ENCODE measurements at places on chromosomes 4 and X.
A peak's percentile ranks its signal among the peaks of the same experiment; 100 is the strongest.

- DNase-seq: no peak
Measured at GRCh38 chr4:110041735-110042134, 129.1 kb downstream of the EGF start.

DNA sequence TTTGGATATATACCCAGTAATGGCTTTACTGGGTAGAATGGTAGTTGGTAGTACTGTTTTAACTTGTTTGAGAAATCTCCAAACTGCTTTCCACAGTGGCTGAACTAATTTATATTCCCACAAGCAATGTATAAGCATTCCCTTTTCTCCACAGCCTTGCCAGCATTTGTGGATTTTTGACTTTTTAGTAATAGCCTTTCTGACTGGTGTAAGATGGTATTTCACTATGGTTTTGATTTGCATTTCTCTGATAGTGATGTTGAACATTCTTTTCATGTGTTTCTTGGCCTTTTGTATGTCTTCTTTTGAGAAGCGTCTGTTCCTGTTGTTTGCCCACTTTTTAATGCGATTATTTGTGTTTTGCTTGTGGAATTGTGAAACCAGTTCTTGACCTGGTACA, 290.5 kb downstream of the BMPR1B start:
- DNase-seq: no peak

DNA sequence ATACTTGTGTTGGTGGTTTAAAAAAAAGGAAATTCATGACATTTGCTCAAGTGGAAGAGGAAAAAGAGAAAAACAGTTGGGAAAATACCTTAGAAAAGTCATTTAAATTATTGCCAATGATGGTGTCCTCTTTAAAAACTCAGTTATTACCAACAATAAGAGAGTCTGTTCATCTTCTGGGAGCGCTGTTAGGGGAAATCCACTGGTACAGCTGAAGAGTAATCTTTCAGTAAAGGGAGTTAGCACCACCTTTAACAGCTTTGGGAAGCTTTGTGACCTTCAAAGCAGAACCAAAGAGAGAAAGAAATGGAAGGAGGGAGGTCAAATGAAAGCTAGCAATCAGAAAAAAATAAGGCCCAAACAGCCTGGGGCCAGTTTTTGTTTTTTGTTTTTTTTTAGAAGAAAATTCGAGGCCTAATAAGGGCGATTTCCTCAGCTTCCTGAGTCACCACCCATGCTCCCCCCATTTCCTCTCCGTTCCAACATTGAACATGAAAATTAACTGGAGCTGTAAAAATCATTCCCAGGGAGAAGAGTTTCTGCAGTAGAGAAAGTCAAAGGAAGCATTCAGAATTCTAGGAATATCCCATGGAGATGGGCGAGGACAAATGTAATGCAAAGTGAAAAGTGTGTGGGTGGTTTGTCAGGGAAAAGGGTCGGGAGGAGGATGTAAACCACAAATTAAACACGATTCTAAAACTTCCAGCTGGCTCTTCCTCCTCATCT, 115.1 kb downstream of the SH3KBP1 start:
- no peak for DNase-seq

DNA sequence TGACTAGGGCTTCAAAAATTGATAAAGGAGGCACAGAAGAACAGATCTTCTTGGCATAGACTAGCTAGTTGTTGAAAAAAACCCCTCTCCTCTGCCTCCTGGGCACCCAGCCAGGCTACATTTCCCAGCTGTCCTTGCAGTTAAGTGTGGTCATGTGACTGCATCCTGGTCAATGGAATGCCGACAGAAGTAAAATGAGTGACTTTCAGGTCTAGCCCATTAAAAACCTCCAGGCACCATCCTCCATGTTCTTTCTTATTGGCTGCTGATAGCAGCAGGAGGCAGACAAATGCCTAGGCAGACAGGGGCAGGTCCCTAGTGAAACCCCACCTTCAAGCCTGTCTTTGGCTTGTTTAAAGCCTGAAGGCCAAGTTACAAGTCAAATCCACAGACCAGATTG, 35.3 kb downstream of the ATXN3L start:
- peak; percentile 41 for DNase-seq

DNA sequence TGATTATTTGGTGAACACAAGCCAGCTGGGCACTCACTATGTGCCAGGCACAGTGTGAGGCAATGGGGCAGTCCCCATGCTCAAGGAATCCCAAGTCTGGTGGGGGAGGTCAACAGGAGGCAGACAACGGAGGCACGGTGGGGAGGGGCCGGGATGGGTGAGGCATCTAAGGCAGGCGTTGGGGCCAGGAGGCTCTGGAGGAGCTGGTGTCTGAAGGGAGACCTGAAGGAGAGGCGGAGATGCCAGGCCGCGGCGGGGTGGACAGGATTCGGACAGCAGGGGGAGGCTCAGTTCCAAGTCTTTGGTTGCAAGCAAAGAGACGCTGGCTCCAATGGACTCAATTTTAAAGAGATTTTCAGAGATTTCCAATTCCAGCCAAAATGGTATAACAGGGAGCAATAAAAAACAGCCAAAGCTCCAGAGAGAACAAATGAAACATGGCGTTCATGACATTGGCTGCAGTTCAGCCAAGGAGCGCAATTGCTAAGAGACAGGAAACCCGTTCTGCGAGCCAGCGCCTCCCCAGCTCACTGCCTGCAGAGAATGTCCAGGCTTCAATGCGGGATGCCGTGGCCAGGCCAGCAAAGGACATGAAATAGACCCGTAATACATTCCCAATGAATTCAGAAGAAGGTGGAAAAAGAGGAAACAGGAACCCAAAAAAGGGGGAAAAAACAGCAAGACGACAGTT, 105.2 kb upstream of the LRPAP1 start:
- DNase-seq: no peak

DNA sequence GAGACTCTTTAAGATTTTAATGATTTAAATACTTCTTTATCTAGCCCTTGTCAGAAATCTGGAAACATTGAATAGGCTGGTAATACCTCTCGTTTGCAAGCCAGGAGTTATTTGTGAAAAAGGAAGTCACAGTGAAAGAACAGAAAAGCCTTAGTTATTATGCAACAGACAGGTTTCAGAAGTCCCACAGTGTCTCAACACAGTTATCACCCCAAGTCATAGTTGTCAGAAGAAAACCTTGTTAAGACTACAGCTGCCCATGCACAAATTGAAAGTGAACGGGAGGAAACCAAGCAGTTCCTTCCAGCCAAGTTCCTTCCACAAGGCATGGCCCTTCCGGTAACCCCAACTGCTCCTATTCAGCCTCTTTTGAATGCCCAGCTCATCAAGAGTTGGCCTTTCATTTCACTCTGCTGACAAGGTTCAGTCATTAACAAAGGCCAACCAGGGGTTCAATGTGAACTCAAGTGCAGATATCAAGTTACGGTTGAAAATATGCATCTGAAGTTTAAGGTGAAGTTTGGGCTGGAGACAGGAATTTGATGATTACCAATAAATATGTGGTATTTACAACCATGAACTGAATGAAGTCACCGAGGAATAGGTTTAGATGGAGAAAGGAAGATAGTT, 15.6 kb downstream of the ALPK1 start:
- DNase-seq: no peak

- DNase-seq: no peak
Measured at GRCh38 chrX:109874548-109874947, 128.4 kb upstream of the TMEM164 start.

- DNase-seq: no peak
Measured at GRCh38 chrX:94695910-94696309, 1021.9 kb downstream of the FAM133A start.

All from H9 (cell line).